ENCODE measurements at places on chromosomes 7 and 10.

- DNase-seq, result no peak
Measured at GRCh38 chr10:5975641-5976473, 1.5 kb downstream of the IL15RA start.

DNA sequence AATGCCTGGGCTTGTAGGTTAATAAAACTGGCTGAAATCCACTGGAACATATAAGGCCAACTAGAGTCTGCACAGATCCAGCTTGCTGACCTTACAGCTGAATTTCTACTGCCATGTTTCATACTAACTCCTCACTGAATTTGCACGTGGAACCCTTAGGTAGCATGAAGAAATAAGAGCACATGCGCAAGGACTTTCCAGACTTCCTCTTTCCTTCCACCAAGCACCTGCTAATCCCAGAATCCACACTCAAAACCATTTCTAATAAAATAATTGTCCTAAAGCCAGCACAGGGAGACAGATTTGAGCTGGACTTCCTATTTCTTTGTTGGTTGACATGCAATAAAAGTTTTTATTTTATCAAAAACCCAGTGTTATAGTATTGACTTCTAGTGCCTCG, 46.8 kb downstream of the NPVF start:
- no peak for DNase-seq

DNA sequence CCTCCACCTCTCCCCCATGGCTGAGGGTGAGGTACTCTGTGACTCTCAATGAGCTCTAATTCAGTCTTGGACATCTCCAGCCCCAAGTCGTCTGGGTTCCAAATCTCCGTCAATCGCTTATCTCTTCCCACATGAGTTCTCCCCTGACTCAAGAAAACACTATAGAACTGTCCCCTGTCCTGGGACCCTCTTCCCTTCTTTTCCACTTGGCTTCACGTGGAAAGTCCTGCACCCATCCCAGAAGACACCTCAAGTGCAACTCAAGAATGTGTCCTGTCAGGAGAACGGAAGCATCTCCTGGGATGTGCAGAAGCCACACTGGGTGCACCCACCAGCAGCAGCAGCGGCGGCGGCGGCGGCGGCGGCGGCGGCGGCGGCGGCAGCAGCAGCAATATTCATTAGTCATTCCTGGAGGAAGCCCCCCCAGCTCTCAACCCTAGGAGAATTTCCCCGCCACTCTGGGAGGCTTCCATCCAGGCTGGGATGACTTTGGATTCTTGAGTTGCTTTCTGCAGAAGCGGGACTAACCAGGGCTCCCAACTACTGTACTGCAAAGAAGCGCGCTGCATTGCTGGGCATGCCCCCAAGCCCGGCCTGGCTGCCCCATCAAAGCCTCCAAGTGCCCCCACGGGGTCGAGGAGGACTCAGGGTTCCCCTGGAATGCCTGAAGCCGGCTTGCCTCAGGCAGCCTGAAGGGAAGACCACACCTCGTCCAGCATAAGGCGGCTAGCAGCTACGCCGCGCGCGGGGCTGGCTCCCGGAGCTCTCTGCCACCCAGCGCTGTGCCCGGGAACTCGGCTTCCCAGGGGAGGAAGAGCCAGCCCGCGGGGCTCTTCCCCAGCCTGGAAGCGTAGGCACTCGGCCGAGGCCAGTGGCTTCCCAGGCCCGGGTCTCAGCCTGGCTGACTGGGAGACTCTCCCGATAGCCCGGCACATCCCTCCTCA, 1.0 kb downstream of the CRTAC1 start:
- no peak for DNase-seq

- no peak for DNase-seq
Measured at GRCh38 chr10:60989400-60989876, 45.5 kb upstream of the RHOBTB1 start.

DNA sequence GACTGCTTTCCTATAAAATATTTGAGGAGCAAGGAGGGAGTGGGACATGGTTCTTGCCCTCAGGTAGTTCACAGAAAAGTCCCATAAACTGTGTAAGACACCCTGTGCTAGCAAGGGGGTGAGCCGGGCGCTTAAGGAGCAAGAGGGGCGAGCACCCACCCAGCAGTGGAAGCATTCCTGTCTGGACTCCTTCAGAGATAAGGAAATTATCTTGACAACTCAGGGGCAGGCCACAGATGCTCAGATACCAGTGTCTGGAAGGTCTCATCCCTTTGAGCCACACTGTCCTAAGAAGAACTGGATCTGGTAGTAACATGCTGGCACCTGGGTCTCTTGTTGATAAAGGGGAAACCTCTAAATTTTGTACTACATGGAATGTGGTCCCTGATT, 54.1 kb downstream of the DAGLB start:
- no peak for DNase-seq

DNA sequence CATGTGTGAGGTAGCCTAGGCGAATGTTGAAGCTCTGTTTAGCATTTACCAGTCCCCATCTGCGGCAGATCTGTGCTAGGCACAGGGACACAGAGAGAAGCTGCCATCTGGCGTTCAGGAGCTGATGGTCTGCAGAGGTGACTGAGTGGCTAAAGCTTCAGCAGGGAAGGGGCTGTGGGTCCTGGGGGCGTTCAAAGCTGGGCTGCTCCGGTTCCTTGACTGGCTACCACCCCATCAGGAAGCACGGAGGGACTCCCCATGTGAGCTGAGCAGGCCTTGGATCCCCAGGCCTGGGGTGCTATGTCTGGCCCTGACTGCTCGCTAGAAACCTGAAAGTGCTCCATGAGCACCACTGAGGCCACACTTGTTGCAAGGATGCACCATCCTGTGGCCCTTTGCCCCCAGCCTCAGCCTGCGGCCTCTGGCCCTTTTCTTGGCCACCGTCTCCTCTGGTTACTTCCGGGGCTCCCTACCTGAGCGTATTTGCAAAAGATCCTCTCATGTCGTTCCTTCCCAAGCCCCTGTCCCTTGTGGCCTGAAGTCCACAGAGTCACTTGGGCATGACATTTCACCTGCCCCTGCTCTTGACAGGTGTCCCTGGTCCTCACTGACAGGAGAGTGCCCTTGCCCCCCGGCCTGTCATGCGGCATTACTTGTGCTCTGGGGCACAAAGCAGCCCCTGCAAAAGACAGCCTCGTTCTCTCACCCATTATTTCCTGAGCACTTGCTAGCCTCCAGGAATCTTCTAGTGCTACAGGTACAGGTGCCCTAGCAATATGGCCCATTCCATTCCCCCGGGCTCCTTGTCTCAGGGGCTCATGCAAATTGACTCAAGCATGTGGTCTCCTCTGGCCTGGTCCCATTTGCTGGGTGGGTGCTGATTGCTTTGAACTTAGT, 108.1 kb downstream of the GLRX3 start:
- no peak for DNase-seq

Data from NCI-H1694 treated with DMSO at 0.1 percent for 48 hours (cell line).